ENCODE measurements at places on chromosomes 1 and 21.

GRCh38 chr1:226209307-226210059 lies 14.0 kb upstream of the MIXL1 start:
- DNase-seq = no peak

GRCh38 chr1:203382026-203382425 lies 31.1 kb upstream of the FMOD start:
- DNase-seq = no peak

GRCh38 chr1:27894521-27894920 lies 22.2 kb downstream of the THEMIS2 start:
- DNase-seq = no peak

GRCh38 chr1:29113413-29114117 lies 10.1 kb downstream of the TMEM200B start:
- DNase-seq = no peak

DNA sequence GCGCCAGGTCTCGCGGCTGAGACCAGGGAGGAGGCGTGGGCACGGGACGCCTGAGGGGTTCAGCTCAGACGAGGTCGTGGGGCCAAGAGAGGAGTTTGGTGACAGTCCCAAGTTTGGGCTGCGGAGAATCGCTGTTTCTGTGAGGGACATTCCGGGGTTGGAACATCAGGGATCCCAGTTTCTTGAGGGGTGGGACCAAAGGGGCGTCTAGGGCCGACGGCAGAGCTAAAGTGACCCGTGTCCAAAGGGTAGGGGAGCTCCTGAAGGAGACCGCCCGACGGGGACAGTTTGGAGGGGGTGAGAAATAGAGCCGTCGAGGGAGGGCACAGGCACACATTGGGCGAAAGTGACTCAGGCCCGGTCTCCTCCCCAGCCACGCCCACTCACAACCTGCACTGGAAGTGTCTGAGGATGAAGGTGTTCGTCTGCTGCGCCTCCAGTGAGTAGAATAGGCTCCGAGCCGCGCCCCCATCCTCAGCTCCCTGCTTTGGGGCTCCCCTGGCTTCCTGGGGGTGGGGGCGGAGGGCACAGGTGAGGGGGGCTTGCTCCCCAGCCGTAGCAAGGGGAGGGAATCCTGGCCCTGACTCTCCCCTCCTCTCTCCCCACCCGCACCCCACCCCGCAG lies 7.0 kb downstream of the EFNA3 start:
- DNase-seq = peak; percentile 85

GRCh38 chr1:59543211-59543668 lies 246.3 kb downstream of the FGGY start:
- no peak for DNase-seq

DNA sequence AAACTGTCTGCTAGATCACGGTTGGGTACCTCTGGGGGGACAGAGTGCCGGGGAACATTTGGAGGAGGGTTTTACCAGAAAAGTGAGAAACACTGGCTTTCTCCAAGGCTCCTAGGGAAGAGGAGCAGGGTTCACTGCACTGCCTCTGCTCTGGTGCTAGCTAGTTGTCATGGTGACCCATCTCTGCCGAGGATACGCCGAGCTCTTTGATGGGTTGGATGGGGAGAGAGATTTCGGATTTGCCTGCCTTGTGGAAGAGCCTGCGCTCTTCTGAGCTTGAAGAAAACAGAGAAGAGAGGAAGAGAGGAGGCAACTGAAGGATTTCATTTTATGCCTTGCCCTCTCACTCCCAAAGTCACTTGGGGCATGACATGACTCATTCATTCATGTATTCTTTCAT lies 92.1 kb downstream of the NAV1 start:
- no peak for DNase-seq

DNA sequence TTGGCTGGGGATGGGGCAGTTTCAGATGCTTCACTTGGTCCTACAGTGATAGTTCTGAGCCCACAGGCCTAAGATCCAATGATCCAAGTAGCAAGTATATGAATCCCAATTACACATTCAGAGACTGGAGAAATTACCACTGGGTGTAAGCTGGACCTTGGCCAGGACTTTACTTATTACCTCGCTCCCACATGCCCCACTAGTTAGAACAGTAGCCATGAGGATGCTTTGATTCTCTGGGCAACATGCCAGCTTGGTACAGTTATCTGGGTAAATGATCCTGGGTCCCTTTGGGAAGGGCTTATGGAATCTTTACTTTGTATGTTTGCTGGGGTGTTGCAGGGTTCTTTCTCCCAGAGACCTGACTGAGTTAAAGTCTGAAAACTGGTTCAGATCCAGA lies 5.0 kb upstream of the FCAMR start:
- no peak for DNase-seq

DNA sequence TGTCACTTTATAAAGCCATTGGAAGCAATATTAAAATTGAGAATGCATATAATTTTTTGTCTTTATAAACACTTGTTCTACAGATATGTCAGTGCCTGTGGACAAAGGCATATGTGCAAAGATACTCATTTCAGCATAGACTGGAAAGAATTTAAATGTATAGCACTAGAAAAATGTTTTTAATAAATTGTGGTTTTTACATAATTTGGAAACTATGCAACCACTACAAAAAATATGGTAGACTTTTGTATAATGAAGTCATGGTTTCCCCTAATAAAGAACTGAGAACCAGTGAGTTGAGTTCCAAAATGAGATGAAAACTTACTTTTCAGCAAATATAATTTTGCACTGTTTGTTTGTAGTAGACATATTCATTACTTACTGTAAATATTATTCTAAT lies 48.5 kb downstream of the BRINP3 start:
- no peak for DNase-seq
